ENCODE measurements at places on chromosomes 5 and 9. TPM values are rescaled to one million over a fixed set of nuclear protein-coding genes. Genes with fewer than 3 reads are reported as not detected.

Gene KIF12
- under 0.01 TPM for total RNA-seq

Gene ADAMTS12
- 2.5 TPM for total RNA-seq

Gene IL11RA
- total RNA-seq, result 33.4 TPM

Gene OR1Q1
- total RNA-seq, result not detected

Gene CENPH
- total RNA-seq, result 12.3 TPM

Gene EFNA5
- 4.8 TPM for total RNA-seq

Gene ECM2
- total RNA-seq, result not detected

Gene LMNB1
- total RNA-seq, result 50.0 TPM

Gene CHSY3
- 9.8 TPM for total RNA-seq

Gene HBEGF
- 5.1 TPM for total RNA-seq

Gene RNF180
- total RNA-seq, result 6.2 TPM

Gene SPATA31C2
- total RNA-seq, result not detected

Gene TSSK1B
- total RNA-seq, result not detected

Gene PCDHB9
- total RNA-seq, result 0.73 TPM

Gene HDAC3
- total RNA-seq, result 50.3 TPM

Gene IL9
- total RNA-seq, result not detected

Gene BHMT
- total RNA-seq, result not detected

Gene PCDH12
- total RNA-seq, result under 0.01 TPM

Gene ACOT12
- 1.1 TPM for total RNA-seq

Gene SHISAL2B
- total RNA-seq, result not detected

Gene ADAMTS19
- total RNA-seq, result not detected

Gene PCDHA5
- under 0.01 TPM for total RNA-seq

Gene PCDHA12
- total RNA-seq, result not detected

Gene IL13
- not detected for total RNA-seq

Gene TNFSF15
- total RNA-seq, result under 0.01 TPM

Gene BARX1
- not detected for total RNA-seq

Gene MARCHF6
- total RNA-seq, result 35.1 TPM

Gene HAVCR2
- not detected for total RNA-seq

Gene TOR2A
- 6.5 TPM for total RNA-seq

Gene FOXD4L4
- under 0.01 TPM for total RNA-seq

Gene MAMDC2
- 0.33 TPM for total RNA-seq

Gene SLIT3
- not detected for total RNA-seq

Gene RNF183
- not detected for total RNA-seq

Gene SLC36A3
- total RNA-seq, result not detected

Gene TUT7
- 36.2 TPM for total RNA-seq

Gene GRHPR
- total RNA-seq, result 217 TPM

Gene GPR151
- total RNA-seq, result not detected

Gene IL5
- not detected for total RNA-seq

Gene GDNF
- not detected for total RNA-seq

Gene PCDHGA5
- total RNA-seq, result 0.15 TPM

Gene PCDHGA9
- total RNA-seq, result 5.1 TPM

Gene CORO2A
- total RNA-seq, result 7.3 TPM

Gene CATSPER3
- total RNA-seq, result 0.15 TPM

Gene PITX1
- not detected for total RNA-seq

Gene ECPAS
- 58.2 TPM for total RNA-seq

All from melanocyte of skin (primary cell).